ENCODE measurements at places on chromosomes 11 and 22.

GRCh38 chr11:17822401-17822781 lies 87.8 kb downstream of the KCNC1 start:
- no peak for DNase-seq

GRCh38 chr11:28144808-28145207 lies 36.6 kb downstream of the METTL15 start:
- DNase-seq = no peak

GRCh38 chr11:26580929-26581328 lies 8.9 kb upstream of the MUC15 start:
- no peak for DNase-seq

DNA sequence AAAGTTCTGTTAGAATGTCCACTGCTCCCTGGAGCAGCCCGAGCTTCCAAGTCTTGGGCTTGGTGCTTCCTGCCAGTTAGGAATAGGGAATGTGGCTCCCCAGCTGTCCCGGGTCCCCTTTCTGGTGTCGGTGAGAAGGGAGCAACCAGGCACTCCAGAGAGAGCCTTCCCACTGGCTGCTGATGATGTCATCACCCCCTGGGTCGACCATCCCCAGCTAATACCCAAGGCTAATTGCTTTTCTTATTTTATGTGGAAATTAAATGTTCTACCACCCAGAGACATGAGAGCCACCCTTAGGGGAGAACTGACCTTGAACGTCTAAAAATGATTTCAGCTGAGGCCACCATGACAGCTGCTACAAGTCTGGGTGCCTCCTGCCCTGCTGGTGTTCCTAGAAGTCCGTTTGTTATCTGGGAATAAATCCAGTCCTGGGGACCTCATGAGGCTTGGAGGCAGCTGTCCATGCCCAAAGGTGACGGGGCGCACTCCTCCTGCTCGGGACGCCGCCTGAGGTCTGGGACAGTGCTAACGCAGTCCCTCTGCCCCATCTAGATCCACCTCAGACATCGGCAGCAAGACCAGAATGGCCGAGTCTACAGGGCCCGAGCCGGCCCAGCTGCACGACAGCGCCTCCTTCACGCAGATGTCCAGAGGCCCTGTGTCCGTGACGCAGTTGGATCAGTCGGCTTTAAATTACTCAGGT lies 42.3 kb downstream of the C11orf91 start:
- no peak for DNase-seq

DNA sequence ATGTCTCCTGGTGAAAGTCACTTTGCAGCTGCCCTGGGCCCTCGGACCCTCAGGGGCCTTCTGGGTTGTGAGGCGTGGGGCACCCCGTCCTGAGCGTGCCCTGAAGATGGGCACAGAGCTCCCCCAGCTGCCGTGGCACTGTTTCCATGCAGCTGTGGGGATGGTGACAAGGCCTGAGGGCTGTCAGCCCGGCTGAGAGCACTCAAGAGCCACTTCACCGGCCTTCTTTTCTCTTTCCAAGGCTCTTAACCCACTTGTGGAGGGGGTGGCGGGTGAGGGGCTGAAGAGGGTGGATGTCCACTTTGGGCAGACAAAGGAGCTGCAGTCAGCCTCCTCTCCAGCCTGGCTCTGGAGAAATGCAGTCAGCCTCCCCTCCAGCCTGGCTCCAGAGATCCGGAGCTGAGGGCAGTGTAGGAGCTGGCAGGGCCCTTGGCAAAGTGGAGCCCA lies 239.5 kb downstream of the ST3GAL4 start:
- no peak for DNase-seq

DNA sequence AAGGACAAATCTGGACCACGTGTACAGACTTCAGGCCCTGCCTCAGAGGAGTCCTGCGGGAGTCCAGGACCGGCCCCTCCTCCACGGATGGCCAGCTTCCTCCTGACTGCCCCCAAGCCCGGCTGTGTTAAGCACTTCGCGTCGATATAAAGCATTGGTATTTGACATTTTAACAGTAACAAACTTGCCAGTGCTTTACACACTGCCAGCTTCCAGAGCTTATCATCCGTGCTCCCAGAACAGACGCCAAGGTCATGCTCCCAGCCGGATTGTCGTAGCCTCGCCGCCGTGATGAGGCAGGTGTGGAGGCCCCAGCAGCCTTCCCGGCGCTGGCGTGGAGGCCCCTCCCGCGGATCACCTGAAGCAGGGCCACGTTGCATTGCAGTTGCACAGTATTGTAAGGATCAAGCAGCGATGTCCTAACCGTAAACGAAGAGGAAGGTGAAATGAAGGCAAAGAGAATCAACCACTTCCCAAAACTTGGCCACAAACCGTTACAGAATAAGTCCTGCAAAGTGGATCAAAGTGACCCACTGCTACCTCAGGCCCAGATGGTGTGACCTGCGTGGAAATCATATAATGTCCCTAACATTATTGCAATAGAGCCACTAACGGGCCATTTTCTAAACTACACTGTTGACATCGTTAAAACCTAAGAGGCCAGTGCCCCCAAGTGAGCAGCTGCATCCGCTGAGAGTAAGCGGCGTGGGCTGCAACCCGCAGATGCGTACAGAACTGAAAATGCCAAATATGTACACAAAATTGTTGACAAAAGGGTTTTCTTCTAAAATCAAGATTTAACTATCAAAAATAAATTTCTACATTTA lies 51.6 kb downstream of the CERK start:
- no peak for DNase-seq

- no peak for DNase-seq
These were observed 75.8 kb downstream of the CTTN start for GRCh38 chr11:70473873-70474690.

GRCh38 chr22:17905445-17905844 lies 118.9 kb downstream of the MICAL3 start:
- DNase-seq = no peak

DNA sequence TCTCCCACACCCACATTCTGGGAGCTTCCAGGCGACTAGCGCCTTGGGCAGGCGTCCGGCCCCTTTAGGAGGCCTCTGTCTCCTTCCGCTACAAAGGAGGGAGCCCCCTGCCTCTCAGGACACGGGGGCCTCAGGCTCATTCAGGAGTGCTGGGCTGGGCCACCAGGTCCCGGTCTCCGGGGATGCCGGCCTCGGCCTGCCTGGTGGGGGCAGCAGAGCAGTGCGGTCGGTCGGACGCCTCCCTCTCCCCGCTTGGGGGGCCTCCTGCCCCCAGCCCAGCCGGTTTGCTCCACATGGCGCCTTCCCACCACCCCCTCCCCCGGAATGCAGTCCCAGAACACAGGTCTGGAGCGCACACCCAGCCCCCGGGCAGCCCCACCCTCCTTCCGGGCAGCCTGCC lies 21.9 kb downstream of the MRPL23 start:
- DNase-seq = no peak

GRCh38 chr22:42922374-42923191 lies 65.5 kb upstream of the ARFGAP3 start:
- no peak for DNase-seq

DNA sequence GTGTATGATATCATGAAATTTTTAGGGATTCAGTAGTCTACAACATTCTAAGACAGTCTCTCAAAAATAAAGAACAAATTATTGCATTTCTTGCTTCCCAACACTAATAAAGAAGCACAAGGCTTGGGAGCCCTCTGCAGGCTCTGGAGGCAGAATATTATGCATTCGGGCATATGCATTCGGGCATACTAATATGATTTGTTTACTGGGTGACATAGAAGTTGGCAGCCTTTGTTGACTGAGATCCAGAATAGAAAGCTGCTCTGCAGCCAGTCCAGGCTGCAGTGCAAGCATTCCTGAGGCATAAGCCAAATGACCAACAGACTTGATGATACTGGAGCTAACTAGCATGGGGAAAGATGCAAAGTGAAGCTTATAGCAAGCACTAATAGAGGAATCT lies 945.5 kb downstream of the OPCML start:
- DNase-seq = no peak

DNA sequence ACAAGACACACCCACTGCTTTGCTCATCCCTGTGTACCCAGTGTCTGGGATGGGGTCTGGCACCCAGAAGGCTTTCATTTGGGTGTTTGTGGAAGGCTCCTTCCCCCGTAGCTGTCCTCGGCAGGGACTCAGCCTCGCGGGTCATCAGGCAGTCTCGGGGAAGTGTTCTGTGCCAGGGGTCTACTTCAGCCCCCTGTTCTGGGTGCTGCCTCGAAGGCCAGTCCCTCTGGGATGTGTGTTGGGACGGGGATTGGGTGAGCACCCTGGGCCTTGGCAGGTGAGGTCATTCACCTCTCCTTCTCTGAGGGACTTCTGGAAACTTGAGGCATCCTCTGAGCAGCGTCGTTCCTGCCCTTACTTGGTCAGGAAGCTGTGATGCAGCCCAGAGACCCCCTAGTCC lies 65.5 kb downstream of the RPUSD4 start:
- no peak for DNase-seq

DNA sequence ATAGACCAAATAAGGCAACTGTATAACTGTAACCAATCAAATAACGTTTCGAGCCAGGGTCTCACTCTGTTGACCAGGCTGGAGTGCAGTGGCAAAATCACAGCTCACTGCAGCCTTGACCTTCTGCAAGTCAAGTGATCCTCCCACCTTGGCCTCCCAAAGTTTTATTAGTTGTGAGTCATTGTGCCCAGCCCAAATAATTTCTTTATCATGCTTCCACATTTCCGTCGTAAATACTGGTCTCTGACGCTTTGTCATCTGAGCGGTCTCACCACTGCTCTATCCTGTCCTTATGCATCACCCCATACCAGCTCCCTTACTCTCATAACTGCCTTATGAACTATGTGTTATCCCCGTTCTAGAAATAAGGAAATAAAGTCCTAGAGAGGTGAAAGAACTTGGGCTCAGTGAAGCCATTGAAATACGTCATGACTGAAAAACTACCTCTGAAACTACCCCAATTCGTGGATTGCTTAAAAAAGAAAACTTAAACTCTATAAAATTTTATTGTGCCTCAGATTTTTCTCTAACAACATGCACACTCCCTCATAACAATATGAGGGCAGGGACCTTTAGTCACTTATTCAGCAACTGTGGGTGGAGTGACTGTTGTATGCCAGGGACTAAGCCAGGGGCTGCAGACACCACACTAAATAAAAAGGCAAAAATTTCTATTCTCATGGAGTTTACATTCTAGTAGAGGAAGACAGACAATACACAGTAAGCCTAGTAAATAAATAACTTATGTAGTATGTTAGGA lies 15.8 kb upstream of the RTN4RL2 start:
- no peak for DNase-seq

All from stimulated activated CD8-positive, alpha-beta memory T cell treated with anti-CD3 and anti-CD28 coated beads, Interleukin-4, amount 100 ng/mL, for 4 hours (primary cell).